ENCODE measurements at places on chromosomes 11 and 22. TPM values are rescaled to one million over a fixed set of nuclear protein-coding genes. Genes with fewer than 3 reads are reported as not detected.

Gene TMEM121B
- total RNA-seq: 7.1 TPM

Gene ST14
- 3.8 TPM for total RNA-seq

Gene MMP20
- total RNA-seq: 0.16 TPM

Gene SPI1
- 5.4 TPM for total RNA-seq

All from camera-type eye (tissue), 1 donor.